ENCODE measurements at places on chromosomes 2 and 18. TPM values are rescaled to one million over a fixed set of nuclear protein-coding genes. Genes with fewer than 3 reads are reported as not detected.

Gene DSC2
- not detected for polyA plus RNA-seq

Gene SLC38A11
- polyA plus RNA-seq: 0.60 TPM

Gene CD207
- polyA plus RNA-seq: not detected

Gene SRD5A2
- not detected for polyA plus RNA-seq

Gene SDC1
- 1.3 TPM for polyA plus RNA-seq

Gene MYO3B
- 0.23 TPM for polyA plus RNA-seq

Gene SLC14A1
- 3.5 TPM for polyA plus RNA-seq

Gene IL37
- polyA plus RNA-seq: not detected

Gene CYP1B1
- 0.20 TPM for polyA plus RNA-seq

Gene DNAH6
- polyA plus RNA-seq: 0.06 TPM

Gene MEX3C
- polyA plus RNA-seq: 4.8 TPM
